ENCODE measurements at places on chromosomes 6 and 20.
A peak's percentile ranks its signal among the peaks of the same experiment; 100 is the strongest.

DNA sequence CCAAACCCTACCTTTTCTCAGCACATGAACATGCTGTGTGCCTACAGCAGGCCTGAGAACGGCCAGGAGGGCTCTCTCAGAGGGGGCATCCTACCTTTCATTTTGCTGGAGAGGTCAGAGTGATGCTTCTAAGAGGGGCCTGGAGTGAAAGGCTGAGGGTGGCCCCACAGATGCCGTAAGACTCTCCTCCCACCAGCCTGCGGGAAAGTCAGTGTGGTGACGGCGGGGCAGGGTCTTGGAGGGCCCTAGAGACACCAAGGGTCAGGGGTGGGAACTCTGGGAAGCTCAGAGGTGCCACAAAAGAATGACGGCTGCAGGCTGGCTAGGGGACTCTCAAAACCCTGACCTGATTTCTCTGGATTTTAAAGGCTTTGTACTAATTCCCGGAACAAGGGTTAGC, 107.6 kb downstream of the SLC23A2 start:
- no peak for DNase-seq

GRCh38 chr20:40811660-40812414, 122.8 kb upstream of the MAFB start:
- no peak for DNase-seq

- DNase-seq = no peak
Measured at GRCh38 chr6:168097221-168097620, 18.2 kb upstream of the FRMD1 start.

DNA sequence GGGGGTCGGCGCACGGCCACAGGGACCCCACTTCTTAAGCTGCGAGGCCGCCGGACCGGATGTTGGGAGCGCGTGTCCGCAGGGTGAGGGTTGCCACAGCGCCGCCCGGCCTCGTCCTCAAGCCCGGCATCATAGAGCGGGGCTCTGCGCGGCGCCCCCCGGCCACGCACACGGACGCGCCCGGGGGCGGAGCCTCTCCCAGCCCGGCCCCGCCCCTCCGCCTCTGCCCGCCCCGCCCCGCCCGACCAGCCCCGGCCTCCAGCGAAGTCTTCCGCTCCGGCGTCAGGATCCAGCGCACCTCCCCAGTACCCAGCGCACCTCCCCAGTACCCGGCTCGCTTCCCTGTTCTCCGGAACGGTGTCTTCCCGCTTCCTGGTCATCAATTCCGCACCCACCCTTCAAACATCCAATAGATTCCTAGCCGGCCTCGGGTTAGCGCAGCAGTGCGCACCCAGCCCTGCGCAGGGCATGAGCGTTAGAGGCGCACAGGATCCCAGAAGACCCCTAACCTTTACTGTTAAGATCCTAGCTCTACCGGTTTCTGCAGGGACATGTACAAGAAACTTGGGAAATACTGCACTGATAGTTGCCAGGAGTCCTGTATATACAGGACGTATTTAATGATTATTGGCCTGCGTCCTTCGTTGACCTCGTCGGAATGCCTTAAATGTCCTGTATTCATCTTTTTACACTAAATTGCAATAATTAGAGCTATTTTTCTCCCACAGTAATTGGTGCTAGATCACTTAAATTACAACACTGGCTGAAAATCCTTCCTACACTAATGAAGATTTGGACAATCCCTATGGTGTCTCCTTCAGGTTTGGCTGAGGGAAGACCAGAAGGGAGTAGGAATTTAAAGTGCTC, 535 bp upstream of the DNAAF9 start:
- DNase-seq = peak; percentile 61

GRCh38 chr6:104326173-104327001, 533.3 kb downstream of the HACE1 start:
- no peak for DNase-seq

GRCh38 chr6:164916087-164916486, 393.3 kb downstream of the C6orf118 start:
- no peak for DNase-seq

DNA sequence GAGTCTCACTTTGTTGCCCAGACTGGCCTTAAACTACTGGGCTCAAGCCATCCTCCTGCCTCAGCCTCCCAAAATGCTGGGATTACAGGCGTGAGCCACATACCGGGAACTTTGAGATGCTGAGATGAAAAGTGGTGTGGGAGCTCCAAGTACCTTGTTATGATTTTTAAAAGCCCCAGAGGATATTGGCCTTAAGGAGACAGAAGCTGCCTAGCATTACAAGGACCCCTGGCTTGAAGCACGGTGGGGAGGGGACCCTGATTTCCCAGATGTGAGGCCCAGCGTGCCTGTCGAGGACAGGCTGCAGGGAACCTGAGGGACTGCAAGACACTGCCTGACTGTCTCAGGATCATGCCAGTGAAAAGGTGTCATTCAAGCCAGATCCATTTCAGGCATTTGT, 75.3 kb upstream of the TIAM2 start:
- DNase-seq = no peak

DNA sequence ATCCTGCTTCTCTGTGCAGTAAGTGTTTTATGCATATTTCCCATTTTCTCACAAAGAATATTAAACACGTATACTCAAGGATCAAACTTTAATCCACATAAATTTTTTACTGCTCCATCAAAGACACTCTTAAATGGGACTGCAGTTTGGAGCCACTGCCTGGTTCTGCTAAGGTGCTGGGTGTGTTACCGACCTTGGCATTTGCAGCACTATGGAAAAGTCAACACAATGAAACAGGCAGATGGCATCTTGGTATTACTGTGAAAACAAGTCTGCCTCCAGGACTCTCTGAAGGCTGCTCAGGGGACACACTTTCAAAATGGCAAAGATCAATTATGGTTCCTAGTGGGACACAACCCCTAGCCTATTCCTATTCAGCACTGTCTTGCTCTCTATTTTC, 17.3 kb upstream of the HLA-G start:
- DNase-seq = no peak

- DNase-seq = peak; percentile 50
Measured at GRCh38 chr6:30219244-30219643, 6.0 kb upstream of the TRIM26 start.

DNA sequence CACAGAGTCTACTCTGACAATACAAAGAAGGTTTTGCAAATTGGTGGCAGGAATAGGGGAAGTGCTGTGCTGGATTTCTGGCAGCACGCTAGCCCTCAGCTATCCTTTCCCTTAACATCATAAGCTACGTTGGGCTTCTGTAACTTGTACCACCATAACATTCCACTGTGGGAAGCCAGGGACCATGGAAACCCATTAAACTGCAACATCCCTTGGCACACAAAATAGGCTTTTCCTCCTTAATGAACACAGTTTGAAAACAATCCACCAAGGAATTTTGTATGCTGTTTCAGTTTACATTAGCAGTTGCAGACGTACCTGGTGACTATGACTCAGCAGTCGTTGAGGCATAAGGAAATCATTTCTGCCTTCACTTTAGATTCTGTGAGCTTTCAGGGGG, 203.9 kb upstream of the RAB32 start:
- no peak for DNase-seq

DNA sequence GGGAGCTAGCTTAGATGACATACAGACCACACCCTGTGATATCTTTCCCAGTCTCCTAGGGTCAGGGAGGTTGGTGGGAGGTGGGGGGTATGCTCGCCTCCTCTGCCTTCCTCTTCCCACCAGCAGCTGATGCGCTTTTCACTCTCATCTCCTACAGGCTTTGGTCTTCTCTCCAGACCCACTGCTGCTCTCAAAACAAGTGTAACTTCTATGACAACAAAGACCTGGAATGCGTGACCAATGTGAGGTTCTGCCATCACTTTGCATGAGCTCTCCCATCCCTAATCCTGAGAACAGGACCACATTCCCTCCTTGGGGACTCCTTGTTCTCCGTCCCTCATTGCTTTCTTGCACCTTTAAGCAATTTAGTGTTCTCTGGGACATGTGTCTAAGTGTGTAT, 2.7 kb downstream of the CTSA start:
- DNase-seq = no peak

- DNase-seq = no peak
Measured at GRCh38 chr6:166742981-166743380, 115.9 kb upstream of the RPS6KA2 start.
